ENCODE measurements at places on chromosomes 16 and 17. TPM values are rescaled to one million over a fixed set of nuclear protein-coding genes. Genes with fewer than 3 reads are reported as not detected.

Gene COA3
- total RNA-seq: 49.3 TPM

Gene CXCL16
- 52.4 TPM for total RNA-seq

Gene SCARF1
- 2.7 TPM for total RNA-seq

Gene OTOA
- not detected for total RNA-seq

DNA sequence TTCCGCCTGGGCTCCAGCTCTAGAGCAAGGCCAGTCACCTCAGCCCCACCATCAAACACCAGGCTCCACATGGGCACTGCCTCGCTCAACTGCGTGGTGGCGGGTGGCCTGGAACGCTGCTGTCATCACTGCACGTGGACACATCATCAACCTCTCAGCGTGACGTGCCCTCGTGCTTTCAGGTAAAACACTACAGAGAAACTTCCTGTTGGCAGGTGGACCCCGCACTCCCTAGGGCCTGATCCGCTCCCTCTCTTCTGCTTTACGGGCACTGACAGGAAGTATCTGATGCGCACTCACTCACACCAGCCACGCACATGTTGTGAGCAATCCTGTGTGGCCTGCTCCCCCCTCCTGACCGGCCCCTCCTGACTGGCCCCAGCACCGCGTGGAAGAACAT lies 87.4 kb downstream of the ANKRD11 start:
- DNase-seq: no peak

- DNase-seq: no peak
These were observed 67.8 kb downstream of the C16orf78 start for GRCh38 chr16:49441366-49441780.

DNA sequence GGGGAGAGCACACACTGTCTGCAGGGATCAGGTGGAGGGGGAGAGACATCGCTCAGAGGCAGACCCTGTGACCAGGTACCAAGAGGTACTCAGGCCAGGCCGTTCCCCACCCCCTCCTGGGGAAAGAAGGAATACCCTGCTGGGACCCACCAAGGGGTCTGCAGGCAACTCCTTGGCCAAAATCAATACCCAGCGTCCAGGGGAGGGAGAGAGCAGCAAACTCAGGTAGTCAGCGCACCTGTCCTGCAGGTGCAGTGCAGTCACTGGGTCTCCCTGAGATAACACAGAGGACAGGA lies 57.5 kb upstream of the DOC2B start:
- no peak for DNase-seq

DNA sequence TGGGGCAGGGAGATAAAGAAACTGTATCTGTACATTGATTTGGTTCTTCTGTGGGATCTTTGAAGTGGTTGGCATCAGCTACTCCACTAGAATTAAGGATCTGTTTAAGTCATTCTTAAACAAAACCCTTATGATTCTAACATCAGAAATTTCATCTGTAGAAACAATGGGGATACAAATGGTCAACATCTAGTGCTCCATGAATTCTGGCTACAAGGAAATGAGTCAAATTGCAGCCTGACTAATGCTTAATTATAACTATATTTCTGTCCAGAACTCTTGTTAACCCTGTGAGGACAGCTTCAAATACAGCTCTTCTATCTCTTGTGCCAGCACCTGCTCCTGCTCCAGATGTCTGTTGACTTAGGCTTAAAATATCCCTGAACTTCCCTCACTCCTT lies 13.9 kb upstream of the GINS3 start:
- no peak for DNase-seq

GRCh38 chr17:55872374-55872773 lies 121.5 kb downstream of the PCTP start:
- no peak for DNase-seq

- DNase-seq: no peak
These were observed 45.1 kb upstream of the ZC3H18 start for GRCh38 chr16:88524973-88525662.

DNA sequence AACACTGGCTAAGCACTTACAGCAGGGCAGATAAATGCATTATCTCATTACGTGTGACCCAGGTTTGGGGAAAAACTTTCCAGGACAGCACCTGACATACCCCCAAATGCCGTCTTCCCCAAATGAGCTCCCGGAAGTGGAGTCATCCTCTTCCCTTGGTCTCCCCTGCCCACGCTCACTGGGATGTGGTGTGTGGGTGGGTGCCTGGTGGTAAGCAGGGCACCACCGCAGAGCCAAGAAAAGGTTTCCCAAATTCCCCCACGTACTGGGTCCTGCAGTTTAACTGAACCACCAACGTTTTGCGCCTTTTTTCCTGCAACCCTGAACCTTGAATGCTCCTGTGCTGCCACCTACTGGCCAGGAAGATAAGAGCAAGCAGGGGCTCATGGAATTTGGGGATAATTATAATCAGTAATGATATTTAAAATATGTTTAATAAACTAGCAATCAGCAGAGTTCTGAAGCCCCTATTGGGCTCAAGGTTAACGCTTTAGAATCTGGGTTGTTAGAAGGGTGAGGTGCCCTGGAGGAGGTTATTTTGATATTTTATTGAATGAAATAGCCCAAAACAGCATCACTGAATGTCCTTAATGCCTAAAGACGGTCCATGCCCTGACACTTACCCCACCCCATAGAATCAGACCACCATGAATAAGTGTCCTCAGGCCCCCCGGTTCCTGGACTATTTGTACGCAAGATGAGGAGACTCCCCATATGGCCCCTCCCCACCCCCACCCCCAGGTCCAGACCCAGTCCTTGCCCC lies 8.0 kb downstream of the SPPL2C start:
- no peak for DNase-seq

DNA sequence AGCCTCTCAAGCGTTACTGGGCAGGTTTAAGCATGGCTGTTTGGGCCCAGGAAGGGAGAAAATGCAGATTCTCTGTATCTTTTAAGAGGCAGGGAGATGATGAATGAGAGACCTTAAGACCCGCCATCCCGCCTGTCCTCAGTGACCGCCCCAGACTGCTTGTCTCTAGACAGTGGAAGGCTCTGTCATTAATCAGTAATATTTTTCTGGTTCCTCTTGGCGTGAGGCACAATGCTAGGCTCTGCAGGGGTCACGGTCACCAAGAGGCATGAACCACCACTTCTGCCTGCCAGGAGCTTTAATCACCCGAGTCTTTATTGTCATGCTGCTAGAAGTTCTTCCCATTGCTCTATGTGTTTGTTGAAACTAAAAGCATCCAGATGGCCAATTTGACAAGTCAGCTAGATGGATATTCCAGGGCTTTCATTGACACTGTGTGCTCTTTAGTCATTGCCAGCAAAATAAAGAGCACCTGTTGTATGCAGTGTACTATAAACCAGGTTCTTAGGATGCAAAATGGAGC lies 3.2 kb downstream of the SLC6A2 start:
- DNase-seq: no peak

DNA sequence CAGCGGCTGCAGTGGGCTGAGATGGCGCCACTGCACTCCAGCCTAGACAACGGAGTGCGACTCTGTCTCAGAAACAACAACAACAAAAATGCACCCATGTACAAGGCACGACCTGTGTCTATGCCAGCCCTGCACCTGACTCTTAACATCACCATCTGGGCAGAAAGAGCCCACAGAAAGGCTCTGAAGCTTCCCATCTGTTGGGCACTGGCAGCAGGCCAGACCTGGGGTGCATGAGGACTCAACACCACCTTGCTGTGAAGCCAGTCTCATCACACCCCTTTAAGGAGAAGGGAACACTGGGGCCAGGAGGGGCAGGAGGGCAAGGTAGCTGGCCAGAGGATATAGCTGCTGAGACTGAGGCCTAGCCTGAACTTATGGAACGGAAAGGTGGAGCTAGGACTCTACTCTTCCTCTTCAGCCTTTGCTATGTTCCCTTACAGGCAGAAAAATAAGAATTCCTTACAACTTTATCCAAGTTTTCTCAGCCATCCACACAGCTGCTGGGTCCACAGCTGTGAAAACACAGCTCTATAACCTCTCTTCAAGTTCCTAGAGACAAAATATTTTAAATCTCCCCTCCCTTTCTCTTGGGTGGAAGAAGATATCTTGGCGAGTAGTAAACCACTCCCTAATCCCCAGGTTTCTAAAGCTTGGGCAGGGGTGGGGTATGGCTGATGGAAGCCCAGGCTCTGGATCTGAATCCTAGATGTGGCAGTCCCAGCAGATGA lies 2.8 kb downstream of the ELOB start:
- DNase-seq: no peak

- no peak for DNase-seq
These were observed 55.4 kb downstream of the TENT4B start for GRCh38 chr16:50208460-50208931.

GRCh38 chr17:36496018-36496789 lies 9.7 kb downstream of the ZNHIT3 start:
- DNase-seq: no peak

- DNase-seq: no peak
These were observed 91.8 kb upstream of the TMEM132E start for GRCh38 chr17:34487626-34488025.

DNA sequence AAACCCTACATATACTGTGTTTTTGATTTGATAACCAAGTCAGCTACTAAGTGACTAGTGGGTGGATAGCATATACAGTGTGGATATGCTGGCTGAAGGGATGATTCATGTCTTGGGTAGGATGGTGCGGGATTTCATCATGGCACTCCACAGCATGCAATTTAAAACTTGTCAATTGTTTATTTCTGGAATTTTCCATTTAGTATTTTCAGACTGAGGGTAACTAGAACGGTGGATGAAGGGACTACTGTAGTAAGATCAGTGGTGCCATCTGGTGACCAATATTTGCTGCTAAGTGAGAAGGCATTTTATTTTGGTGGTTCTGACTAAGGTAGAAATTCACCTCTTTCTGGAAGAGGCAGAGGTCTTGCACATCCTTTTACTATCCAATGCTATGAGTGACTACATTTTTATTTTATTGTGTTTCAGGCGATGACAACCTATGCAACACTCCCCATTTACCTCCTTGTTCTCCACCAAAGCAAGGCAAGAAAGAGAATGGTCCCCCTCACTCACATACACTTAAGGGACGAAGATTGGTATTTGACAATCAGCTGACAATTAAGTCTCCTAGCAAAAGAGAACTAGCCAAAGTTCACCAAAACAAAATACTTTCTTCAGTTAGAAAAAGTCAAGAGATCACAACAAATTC lies 3.1 kb downstream of the CDC6 start:
- peak; percentile 42 for DNase-seq

DNA sequence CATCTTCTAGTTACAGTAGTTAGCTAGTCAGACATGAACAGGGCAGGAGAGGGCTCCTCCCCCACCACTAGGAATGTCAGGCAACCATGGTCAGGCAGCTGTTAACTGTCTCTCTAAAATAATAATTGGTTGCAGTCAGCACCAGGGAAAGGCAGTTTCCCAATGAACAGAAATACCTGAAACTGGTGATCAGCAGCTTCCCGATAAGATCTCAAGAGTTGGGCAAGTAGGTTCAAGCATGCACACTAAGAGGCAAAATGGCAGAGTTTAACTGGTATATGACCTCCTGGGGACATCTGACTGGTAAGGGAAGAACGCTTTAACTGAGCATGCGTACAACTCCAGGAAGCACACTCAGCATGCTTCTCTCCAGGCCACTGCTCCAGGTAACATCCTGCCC lies 12.6 kb upstream of the XYLT1 start:
- no peak for DNase-seq

DNA sequence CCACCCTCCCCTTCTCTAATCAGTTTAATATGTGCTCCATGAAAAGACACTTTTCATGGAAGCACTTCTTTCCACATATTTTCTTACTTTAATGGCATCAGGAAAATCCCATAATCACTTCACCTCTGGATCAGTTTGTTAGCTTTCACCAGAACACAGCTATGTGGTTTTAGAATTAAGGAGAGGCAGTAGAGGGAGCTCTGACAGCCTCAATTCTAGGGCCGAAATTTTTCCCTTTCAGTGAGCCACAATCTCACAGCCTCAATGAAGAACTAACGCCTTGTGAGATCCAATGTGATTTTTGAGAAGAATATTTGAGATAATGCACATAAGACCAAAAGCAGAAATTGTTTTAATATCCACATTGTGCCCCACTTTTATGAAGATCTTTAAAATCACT lies 1494.0 kb upstream of the CDH8 start:
- no peak for DNase-seq

GRCh38 chr17:66537502-66537901 lies 235.1 kb downstream of the PRKCA start:
- no peak for DNase-seq

DNA sequence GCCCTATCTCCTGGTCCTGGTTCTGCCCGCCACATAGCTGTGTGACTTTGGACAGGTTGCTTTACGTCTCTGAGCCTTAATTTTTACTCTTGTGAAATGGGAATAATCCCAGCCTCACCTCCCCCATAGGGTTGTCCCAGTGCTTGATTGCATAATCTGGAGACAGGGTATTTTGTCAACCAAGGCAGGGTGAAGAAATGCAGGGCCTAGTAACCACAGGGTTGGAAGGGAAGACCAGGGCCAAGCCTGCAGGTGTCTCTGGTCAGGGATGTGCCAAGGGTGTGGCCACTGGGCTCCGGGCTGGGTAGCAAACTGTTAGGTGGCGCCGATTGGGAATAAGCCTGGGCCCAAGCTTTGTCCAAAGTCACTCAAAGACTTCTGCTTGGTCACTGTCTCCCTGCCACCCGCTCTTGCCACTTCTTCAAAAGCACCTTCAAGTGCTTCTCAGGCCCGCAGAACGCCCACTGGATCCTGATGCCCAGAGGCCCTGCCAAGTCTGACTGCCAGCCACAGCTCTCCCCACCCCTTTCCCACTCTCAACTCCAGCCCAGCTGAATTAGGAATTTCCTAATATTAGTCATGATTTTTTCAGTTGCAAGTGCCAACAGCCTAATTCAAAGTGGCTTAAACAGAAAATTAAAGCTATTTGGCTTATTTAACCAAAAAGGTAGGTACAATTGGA lies 20.6 kb upstream of the COL1A1 start:
- peak; percentile 33 for DNase-seq
